CD4-positive, alpha-beta memory T cell (primary cell): ENCODE measurements at places on chromosomes 16 and 17. TPM values are rescaled to one million over a fixed set of nuclear protein-coding genes. Genes with fewer than 3 reads are reported as not detected.
A peak's percentile ranks its signal among the peaks of the same experiment; 100 is the strongest.

- no peak for DNase-seq
These were observed 153.4 kb downstream of the SDK2 start for GRCh38 chr17:73490851-73491250.

- DNase-seq, result no peak
These were observed 8.7 kb upstream of the CDC27 start for GRCh38 chr17:47197821-47198220.

- no peak for DNase-seq
These were observed 18.8 kb upstream of the PHOSPHO1 start for GRCh38 chr17:49249292-49249794.

DNA sequence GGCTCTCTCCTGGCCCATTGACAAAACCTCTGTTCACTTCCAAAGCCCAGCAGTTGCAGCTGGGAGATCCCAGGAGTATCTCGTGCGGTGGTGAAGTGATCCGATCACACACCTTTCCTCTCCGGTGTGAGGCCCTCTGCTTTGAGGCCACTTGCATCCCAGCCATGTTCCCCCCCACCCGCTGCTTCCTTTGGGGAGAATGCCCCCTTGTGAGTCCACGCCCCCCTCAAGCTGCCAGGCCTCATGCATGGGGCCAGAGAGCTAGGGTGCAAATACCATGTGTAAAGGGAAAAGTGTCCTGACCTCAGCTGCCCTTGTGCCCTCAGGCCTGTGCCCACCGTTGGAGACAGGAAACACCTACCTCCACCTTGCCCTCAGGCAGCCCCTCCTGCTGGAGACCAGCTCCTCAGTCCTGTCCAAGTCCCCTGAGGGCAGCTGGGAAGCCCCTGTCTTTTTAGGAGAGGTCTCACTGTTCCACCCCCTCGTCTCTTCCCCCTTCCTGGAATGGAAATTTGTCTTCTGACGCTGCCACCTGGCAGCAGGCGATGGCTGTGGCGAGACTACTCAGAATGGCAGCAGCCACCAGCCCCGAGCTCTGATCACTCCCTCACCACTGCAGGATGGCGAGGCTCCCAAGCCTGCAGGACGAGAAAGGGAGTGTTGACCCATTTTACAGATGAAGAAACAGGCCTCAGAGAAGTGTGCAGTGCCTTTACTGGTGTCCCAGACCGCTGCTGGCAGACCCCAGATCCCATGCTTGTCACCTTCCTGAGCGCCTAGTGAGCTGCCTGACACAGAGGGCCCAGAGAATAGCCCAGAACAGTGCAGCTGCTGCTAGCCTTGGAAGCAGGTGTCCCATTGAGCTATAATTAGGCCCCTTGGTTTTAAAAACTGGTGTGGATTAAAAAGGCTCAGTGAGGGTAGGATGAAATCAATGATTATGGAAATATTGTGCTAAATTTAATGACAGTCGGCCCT, 120.6 kb upstream of the CACNG5 start:
- no peak for DNase-seq

DNA sequence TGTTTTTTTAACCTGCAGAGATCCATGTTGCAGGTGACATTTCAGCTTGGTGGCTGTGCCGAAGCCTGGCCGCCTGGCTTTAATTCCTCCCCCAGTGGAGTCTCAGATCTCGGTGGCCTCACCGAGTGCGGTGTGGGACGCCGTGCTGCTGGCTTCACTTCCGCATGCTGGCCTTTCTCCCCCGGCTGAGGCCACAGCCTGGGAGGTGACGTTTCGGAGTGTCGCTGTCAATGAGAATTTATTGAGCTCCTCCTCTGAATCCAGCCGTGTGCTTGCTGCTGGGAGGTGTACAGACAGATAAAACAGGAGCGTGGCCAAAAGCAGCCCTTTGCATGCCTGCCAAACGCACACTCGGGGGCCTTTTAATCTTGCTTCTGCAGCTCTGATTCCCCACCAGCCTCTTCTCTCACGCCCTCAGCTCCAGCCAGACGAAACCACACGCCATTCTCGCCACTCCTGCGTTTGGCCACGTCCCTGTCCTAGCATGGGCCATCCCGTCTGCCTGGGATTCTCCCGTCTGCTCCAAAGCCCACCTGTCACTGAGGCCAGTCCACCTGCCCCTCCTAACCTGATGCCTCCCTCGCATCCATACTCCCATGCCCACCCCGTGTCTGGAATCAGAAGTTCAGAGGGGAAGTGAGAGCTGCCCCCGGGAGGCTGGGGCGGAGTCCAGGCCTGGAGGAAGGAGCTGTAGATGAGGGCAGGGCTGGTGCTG, 3.6 kb downstream of the GSE1 start:
- DNase-seq, result no peak

DNA sequence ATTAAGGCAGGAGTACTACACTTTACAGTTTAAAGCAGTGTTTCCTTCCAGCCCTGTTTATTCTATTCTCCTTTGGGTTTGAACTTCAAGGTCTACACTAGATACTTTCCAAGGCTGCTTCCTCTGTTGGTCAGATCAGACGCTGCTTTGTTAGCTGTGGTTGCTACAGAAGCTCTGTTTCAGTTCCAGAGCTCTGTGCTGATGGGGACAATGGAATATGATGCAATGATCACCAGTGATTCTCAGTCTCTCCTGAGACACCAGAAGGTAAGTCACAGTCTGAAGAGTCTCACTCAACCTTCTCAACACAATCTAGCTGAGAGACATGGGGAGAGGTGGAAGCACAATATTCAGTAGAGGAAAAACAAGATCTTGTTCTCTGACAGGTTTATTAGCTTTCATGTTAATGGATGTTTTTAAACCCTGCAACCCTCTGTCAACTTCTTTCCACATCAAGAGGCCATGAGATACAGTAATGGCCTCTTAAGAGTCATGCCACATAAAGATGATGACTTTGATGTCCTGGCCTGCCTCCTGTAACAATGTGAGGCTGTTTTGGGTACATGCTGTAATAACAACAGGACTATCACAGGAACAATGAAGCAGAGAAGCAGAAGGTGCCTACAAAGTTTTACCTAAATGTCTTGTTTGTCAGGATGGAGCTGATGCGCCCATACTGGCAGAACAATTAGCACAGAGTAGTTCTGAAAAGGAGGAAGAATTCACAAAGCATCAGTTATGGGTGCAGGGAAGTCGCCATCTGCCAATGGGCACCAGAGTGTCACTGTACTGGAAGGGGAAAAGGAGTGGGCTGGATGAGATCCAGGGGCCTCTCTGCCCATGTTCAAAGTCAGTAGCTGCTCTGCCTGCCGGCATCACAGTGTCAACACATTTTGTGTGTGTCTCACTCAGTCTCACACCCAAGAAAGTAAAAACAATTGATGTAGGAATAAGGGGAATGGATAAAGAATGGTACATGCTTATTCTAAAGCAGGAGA, 33.4 kb downstream of the PSME3IP1 start:
- no peak for DNase-seq

The TP53TG3C gene
- not detected for polyA plus RNA-seq

DNA sequence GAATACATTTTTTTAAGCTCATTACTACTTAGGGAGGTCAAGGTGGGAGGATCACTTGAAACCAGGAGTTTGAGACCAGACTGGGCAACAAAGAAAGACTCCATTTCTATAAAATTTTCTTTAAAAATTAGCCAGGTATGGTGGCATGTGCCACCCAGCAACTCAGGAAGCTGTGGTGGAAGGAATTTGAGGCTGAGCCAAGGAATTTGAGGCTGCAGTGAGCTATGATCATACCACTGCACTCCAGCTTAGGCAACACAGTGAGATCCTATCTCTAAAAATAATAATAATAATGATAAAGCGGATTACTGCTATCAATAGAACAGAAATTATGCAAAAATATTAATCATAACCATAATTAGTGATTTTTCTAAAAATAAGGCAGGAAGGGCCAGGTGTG, 170.3 kb downstream of the COPRS start:
- no peak for DNase-seq

The MEFV gene
- not detected for polyA plus RNA-seq

The NUDT7 gene
- polyA plus RNA-seq, result 11.9 TPM

DNA sequence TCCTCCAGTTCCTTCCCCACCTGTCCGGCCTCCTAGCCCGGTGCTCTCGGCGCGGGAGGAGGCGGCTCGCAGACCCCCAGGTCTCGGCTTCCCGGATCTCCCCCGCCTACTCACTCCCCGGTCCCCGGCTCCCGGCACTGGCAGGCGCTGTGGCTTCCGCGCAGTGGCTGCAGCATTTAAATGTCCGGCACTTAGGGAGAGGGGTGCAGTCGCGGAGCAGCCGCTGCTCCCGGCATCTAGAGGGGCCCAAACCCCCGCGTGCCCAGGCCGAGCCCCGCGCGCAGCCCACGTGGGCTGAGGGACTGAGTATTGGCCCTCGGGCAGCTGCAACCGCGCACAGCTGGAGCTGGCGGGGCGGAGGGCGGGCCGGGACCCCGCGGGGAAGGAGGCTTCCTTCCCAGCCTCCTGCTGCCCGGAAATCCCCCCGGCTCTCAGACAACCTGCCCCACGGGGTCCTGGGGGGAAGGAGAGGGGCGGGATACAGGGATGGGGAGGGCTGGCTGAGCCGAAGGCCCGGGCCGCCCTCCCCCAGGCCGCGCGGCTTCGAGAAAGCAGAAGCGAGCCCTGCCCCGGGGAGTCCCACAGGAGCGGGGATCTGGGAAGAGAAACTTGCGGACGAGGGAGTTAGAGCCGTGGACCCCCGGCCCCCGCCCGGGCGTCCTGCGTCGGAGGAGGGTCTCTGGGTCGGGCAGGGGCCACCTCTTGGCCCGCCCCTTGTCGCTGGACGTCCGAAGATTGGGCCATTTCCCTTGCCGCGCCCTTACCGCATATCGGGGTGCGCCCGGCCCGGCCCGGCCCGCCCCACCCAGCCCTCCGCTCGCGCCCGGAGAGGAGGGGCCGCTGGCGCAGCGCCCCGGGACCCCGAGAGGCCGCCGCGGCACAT, at the start of gene MMP25:
Gene MMP25, plus strand, starts transcription at position 804 of the 883 bp plus-strand sequence. CDS start 357 bp downstream, outside the sequence.
- no peak for DNase-seq

GRCh38 chr16:3328643-3329042, 23.3 kb downstream of the ZNF75A start:
- DNase-seq, result no peak

DNA sequence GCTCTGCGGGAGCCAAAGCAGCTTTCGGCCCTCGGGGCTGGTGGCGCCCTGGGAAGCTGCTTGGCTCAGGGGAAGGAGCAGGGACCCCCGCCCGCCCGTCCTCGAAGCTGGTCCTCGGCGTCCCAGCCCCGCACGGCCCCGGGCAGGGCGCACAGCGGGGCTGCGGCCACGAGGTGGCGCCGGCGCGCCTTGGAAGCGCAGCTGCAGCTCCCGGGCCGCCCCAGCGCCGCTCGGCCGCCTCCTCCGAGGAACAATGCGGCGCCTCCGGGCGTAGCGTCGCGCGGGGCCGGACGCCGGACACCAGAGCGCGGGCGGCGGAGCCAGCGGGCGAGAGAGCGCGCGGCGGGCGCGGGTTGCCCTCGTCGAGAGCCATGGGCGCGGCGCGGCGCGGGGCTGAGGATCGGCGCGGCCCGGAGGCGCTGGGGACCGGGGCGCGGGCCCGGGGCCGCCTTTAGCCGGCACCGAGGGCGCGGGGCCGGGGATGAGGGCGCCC, at the start of gene MGAT5B:
Gene MGAT5B, plus strand, starts transcription at position 229 of the 493 bp plus-strand sequence. CDS start 626 bp downstream, outside the sequence.
- peak; percentile 74 for DNase-seq

- no peak for DNase-seq
These were observed 358.3 kb upstream of the SALL1 start for GRCh38 chr16:51509336-51509735.

DNA sequence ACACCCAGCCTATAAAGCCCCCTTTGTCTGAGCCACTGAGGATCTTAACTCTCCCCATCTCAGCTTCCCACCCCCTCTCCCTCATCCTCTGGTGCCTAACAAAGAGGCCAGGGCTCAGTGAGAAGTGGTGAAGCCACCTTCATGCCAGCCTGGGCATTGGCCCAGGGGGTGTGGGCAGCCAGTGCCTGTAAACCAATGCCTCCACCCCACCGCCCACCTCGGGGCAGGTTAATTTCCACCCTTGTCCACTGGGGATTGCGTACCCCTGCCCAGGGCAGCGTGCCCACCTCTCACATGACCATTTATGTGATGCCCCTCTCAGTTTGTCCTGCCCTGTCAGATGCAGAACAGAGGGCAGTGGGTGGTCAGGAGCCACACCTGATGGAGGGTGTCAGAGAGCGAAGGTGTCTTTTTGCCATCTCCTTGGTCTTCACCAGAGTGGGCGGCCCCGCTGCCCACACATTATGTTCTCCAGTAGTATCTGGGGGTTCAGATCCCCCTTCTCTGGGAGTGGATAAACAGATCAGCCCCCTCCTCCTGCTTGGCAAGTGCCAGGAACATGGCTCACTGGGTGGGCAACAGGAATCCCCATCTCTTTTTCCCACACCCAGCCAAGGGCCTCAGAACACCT, 10.1 kb upstream of the ARHGAP23 start:
- no peak for DNase-seq

DNA sequence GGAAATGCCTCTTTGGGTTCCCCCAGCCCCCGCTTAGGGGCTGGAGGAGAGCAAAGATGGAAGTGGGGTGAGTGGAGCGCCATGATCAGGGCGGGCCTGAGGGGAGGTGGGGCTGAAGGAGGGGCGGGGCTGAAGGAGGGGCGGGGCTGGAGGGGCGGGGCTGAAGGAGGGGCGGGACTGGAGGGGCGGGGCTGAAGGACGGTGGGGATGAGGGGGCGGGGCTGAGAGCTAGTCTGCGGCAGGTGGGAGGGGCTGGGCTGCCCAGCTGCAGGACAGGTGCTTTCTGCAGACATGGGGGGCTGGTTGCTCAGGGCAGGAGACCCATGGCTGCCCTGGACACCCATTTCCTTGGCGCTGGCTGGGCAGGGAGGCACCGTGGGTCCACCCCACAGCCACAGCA, 39.1 kb upstream of the PABPN1L start:
- no peak for DNase-seq

The TP53TG3 gene
- polyA plus RNA-seq, result not detected

- no peak for DNase-seq
These were observed 593.1 kb upstream of the CDH5 start for GRCh38 chr16:65773301-65773874.

GRCh38 chr17:7356072-7356549, 1.2 kb downstream of the TMEM95 start:
- peak; percentile 81 for DNase-seq

DNA sequence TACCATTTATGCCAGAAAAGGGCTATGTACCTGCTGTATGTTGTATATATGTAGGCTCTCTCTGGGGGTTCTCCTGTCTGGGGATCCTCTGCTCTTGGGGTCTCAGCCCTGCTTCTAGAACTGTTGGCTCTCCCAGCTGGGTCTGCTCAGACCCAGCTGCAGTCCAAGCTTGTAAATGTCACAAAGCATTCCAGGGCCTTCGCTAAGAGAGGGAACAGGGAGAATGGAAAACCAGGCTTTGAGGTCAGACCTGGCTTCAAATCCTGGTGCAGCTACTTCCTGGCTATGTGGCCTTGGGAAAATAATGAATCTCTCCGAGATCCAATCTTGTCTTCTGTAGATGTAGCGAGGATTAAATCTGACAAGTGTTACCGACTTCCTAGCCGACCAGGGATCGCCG, 44.0 kb downstream of the NLRP1 start:
- no peak for DNase-seq

The ZKSCAN2 gene
- 1.2 TPM for polyA plus RNA-seq

GRCh38 chr16:79560318-79560717, 40.2 kb downstream of the MAF start:
- DNase-seq, result no peak

DNA sequence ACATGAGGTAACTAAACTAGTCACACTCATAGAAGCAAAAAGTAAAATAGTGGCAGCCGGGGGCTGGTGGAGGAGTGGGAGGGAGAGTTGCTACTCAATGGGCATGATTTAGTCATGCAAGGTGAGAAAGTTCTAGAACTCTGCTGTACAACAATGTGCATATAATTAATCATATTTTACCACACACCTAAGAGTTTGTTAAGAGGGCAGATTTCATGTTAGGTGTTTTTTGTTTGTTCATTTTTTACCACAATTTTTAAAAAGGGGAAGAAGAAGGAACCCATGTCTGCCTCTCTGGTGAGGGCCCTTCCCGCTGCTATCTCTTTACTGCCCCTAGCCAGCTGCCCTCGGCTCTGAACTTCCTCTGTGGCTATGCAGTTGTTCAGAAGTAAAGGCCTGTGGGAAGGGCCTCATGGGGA, 11.2 kb downstream of the CD300LB start:
- no peak for DNase-seq
